Inflammatory macrophage treated with lipopolysaccharide for 4 hours (primary cell): ENCODE measurements at places on chromosomes 2 and 18.

DNA sequence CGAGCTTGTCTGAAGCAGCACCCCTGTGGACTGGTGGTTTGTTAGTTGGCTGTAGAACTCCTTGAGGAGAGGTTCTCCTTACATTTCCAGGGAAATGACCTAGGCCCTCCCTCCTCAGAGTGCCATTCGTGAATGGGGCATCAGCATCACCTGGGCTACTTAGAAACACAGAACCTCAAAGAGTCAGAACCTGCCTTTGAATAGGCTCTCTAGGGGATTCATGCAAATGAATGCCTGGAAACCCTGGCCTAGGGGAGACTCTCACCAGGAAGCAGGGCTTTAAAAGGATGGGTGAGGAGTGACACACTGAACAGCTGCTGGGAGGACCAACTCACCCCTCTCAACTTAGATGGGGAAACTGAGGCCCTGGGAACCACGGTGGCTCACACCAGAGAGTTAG lies 2.1 kb upstream of the MOCOS start:
- no peak for DNase-seq

GRCh38 chr18:70321616-70322015 lies 32.8 kb downstream of the SOCS6 start:
- DNase-seq = no peak

DNA sequence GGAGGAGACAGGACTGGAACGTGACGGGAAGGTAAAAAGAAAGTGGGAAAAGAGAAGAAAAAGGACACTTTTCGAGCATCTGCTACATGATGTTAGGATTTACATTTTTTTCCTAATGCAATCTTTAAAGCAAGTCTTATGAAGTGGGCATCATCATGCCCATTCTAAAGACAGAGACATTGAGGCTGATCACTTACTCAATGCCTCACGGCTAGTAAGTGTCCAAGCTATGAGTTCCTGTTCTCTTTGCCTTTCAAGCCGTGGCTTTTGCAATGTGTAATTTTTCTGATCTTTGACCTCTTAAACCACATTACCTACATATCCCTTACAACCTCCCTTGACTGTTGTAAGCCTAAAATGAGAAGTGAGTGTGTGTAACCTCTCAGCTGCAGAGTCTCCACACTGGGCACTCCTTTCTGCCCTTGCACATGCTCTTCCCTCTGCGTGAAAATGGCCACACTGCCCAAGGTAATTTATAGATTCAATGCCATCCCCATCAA lies 649.2 kb downstream of the RNF144A start:
- DNase-seq = no peak

- no peak for DNase-seq
Observed at GRCh38 chr2:125296742-125297141, 1271.7 kb downstream of the CNTNAP5 start.

- DNase-seq = no peak
Observed at GRCh38 chr2:211816754-211817153, 721.8 kb downstream of the ERBB4 start.

DNA sequence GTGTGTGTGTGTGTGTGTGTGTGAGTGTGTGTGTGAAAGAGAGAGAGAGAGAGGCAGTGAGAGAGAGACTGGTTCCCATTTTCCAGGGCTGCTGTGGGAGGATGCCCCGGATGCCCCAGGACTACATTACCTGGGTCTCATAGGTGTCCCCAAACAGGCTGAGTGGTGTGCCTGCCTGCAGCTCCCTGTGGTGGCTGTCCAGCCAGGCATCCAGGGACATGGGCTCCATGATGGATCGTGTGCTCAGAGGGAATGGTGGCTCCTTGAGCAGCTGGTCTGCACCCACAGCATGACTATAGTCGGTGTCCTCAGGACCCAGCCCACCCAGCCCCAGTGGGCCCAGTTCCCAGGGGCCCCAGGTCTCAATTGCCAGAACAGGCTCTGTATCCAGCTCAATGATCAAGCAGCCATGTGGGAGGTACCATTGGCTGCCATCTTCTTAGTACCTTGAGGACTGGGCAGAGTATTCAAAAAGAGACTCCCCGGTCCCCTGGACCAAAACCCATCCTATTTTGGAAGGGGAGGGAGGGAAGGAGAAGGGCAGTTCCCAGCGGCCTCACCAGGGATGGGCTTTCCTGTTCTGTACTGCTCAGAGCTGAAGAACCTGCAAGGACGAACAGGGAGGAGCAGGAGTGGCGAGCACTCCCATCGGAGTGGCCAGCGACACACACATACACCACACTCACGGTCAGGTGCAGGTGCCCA lies 5.8 kb upstream of the OXER1 start:
- no peak for DNase-seq

GRCh38 chr18:71352618-71353017 lies 1063.8 kb downstream of the SOCS6 start:
- DNase-seq = no peak

DNA sequence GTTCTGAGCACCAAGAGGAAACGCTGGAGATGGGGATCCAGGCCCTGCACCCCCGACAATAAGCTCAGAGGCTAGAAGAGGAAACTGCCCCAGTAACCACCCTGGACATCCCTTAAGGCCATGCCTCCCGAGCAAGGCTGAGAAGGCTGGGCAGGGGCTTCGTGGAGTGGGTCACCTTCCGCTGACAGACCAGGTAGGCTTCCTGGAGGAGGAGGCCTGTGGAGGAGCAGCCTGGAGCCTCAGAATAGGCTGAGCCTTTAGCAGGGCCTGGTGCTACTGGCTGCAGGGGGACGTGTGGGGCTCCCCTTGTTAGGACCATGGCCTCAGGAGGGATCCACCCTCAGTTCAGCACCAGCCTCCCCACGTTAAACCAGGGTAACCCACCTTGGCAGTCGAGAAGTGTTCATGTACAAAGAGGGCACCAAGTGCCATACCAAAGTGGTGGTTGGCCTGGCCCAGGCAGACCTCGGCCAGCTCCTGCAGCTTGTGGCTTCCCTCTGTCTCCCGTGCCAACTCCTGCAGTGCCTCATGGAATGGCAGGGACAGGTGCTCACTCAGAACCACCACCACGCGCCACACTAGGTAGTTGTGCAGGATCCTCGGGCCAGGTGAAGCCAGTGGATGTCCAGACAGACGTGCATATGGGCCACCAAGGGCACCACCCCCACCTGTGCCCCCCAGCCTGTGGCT lies 28.5 kb upstream of the ALPP start:
- no peak for DNase-seq
